Upper lobe of right lung (tissue), 1 donor: ENCODE measurements at places on chromosomes 12 and 14. TPM values are rescaled to one million over a fixed set of nuclear protein-coding genes. Genes with fewer than 3 reads are reported as not detected.

The OR4L1 gene
- total RNA-seq = not detected

The ATP2B1 gene
- total RNA-seq = 46.6 TPM

The LRRC43 gene
- total RNA-seq = not detected

The RHOJ gene
- total RNA-seq = 38.6 TPM

The FOXN4 gene
- total RNA-seq = not detected

The ALDH1L2 gene
- 5.0 TPM for total RNA-seq

The ZNF891 gene
- total RNA-seq = 2.4 TPM

The RNASE3 gene
- total RNA-seq = not detected

The GALC gene
- total RNA-seq = 47.4 TPM

The WNT1 gene
- total RNA-seq = not detected

The ZNF219 gene
- total RNA-seq = 52.8 TPM

The PCK2 gene
- total RNA-seq = 39.9 TPM

The CYP46A1 gene
- total RNA-seq = 1.3 TPM

The RIMBP2 gene
- total RNA-seq = 0.09 TPM

The OR6C2 gene
- total RNA-seq = not detected
